Stimulated activated CD4-positive, alpha-beta T cell treated with anti-CD3 and anti-CD28 coated beads, Interleukin-4, amount 100 ng/mL, for 48 hours (primary cell): ENCODE measurements at places on chromosomes 7 and 10.

- DNase-seq = no peak
These were observed 286.9 kb downstream of the PTEN start for GRCh38 chr10:88150339-88150738.

- no peak for DNase-seq
These were observed 29.8 kb downstream of the MTURN start for GRCh38 chr7:30164567-30164966.

- no peak for DNase-seq
These were observed 25.8 kb upstream of the EEPD1 start for GRCh38 chr7:36127075-36127740.

DNA sequence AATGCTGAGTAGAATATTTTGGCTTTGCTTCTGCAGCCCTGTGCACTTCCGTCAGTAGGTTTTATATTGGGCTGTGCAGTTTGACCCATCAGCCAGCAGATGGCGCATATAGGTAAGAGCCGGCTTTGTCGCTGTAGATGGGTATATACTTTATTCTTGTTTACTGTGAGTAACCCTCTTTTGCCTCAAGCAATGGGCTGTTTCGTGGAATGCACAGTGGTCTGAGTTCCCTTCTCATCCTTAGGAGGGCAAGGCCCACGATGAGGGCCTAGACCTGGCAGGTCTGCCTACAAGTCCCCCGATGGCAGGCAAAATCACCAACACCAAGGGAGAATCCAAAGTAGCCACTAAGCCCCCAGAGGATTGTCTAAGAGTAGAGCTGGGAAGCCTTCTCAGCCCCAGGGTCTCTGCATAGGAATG, 1002.9 kb upstream of the KCND2 start:
- no peak for DNase-seq

- DNase-seq = no peak
These were observed 22.2 kb downstream of the DNAJB12 start for GRCh38 chr10:72332423-72333111.

- DNase-seq = no peak
These were observed 184.4 kb upstream of the THSD7A start for GRCh38 chr7:12016439-12016838.

- DNase-seq = no peak
These were observed 366.6 kb upstream of the ZMIZ1 start for GRCh38 chr10:78702186-78702585.

DNA sequence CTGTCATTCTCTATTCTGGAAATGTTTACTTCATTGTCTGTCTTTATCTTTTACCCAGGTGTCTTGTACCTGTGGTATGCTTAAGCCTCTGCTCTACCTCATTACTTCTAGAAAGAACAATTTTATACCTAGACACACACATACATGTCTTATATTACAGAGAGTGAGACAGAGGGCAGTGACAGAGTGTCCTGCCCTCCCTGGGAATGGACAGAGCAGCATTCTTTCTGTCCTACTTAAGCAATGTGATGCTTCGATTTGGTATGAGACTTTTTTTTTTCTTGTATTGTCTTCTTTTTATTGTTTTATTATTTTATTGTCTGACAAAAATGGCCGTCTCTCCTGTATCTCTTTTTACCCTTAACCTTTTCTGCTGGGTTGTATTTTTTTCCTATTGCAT, 286.1 kb downstream of the EXOC4 start:
- DNase-seq = no peak

GRCh38 chr7:157432957-157433576, 96.3 kb downstream of the DNAJB6 start:
- DNase-seq = peak; percentile 48

DNA sequence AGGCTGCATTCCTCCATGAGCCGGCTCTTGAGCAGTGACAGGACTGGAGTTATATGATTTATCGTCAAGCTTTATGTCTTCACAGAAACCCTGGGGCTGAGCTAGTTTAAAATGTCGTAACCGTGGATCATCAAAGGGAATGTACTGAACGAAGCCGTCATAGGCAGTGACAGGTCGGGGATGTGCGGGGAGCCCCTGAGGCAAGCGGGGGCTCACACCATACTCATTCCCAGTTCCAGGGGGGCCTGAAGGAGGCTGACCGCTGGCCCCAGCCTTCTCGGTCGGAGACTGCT, 30.7 kb downstream of the JCAD start:
- DNase-seq = no peak

- no peak for DNase-seq
These were observed 652 bp upstream of the PODXL start for GRCh38 chr7:131556909-131557651.

DNA sequence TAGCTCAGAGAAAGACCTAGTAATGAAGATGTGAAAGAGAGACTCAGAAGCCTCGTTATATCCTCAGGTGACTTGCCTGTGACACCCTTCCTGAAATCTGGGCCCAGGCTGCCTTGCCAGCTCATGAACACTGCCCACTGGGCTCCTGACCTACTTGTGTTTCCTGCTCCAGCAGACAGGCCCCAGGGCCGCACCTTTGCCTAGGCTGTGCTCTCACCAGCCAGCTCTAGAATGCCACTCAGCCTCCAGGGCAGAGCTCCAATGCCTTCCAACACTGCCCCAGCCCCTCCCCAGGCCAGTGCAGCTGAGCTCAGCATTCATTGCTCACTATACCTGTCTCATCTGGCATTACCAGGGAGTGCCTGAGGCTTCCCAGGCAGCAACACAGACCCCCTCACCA, 94.3 kb downstream of the DLG5 start:
- no peak for DNase-seq

DNA sequence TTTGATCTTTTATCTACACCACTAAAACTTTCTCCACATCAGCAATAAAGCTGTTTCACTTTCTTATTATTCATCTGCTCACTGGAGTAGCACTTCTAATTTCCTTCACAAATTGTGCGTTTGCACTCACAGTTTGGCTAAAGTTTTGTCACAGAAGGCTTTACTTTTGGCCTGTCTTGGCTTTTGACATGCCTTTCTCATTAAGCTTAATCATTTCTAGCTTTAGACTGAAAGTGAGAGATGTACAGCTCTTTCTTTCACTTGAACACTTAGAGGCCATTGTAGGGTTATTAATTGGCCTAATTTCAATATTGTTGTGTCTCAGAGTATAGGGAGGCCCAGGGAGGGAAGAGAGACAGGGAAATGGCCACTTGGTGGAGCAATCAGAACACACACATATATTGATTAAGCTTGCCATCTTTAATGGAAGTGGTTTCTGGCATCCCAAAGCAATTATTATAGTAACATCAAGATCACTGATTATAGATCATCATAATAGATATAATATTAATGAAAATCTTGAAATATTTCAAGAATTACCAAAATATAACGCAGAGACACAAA, 512.5 kb downstream of the ETV1 start:
- DNase-seq = no peak

- DNase-seq = no peak
These were observed 61.9 kb downstream of the SEM1 start for GRCh38 chr7:96647733-96648132.

- DNase-seq = no peak
These were observed 122.4 kb downstream of the PLXNA4 start for GRCh38 chr7:132453826-132454225.

GRCh38 chr10:4051011-4051640, 266.1 kb upstream of the KLF6 start:
- DNase-seq = no peak

GRCh38 chr10:49307921-49308320, 9.0 kb downstream of the C10orf71 start:
- no peak for DNase-seq

DNA sequence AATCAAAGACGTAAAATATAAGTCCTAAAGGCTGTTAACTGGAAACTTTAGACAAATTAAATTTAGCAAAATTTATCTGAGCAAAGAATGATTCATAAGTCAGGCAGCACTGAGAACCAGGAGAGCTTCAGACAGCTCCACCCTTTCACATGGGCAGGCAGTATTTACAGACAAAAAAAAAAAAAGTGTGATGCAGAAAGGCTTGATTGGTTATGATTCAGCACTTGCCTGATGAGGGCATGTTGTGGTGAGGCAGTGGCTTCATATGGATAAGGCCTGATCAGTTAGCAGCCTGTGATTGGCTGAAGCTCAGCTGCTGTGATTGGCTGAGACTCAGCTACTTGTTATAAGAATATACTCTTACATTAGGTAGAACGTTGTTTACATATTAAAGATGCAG, 495.4 kb upstream of the POM121L12 start:
- no peak for DNase-seq

GRCh38 chr10:88271761-88272543, 311.2 kb downstream of the RNLS start:
- DNase-seq = no peak

DNA sequence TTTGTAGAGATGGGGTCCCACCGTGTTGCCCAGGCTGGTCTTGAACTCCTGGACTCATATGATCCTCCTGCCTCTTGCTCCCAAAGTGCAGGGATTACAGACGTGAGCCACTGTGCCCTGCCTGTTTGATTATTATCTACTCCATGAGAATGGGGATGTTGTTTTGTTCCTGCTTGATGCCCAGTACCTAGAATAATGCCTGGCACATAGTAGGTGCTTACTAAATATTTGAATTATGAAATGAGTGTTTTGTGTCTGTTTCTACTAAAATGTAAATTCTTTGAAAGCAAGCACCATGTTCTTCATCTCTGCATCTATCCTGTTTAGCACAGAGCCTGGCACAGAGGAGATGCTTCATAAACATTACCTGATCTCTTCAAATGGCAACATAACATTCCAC, 40.9 kb downstream of the ZNF783 start:
- no peak for DNase-seq

GRCh38 chr10:103850572-103850895, 4.8 kb downstream of the SH3PXD2A start:
- no peak for DNase-seq

DNA sequence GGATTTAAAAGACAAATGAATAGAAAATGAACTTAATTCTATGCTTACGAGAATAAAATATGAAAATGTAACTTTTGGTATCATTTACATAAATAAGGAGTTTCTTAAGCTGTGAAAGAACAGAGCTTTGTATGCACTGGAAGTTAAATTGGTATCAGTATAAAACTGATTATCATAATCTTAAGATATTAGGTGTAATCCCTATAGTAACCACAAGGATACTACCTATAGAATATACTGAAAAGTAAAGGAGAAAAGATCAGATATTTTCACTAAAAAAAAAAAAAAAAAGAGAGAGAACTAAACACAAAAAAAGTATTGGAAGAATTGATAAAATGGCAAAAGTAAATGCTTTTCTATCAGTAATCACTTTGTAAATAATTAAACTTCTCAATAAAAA, 100.1 kb downstream of the TWIST1 start:
- DNase-seq = no peak

DNA sequence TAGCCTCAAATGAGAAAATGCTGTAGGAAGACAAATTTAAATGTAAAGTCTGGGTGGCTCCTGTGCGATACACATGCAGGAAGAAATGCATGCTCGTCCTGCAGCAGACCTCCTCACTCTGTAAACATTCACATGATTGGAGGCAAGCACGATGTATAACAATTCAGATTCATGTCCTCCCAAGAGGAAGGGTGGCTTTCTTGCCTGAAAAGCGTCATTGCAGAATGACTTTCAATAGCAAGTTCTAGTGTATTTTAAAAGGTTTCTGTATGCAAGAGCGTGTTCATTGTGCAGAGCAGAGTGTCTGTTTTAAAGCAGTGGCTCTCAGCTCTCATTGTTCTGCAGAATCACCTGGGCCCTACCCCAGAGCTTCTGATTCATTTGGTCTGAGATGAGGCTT, 170.3 kb upstream of the CELF2 start:
- no peak for DNase-seq

DNA sequence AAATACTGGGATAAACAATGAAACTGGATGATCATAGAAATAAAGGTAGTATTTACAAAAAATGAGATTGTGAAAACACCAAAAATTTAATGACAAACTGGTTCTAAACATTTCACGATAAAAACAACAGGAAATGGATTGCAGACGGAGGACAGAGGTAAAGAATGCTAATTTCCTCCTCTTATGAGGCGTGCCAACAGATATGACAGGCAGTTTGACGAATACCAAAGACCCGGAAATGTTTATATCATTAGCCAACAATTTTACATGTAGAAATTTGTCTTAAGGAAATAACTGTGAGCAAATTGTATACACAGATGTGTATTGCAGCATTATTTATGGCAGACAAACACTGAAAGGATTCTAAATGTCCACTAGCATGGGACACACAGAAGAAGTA, 162.0 kb upstream of the MGMT start:
- DNase-seq = no peak

DNA sequence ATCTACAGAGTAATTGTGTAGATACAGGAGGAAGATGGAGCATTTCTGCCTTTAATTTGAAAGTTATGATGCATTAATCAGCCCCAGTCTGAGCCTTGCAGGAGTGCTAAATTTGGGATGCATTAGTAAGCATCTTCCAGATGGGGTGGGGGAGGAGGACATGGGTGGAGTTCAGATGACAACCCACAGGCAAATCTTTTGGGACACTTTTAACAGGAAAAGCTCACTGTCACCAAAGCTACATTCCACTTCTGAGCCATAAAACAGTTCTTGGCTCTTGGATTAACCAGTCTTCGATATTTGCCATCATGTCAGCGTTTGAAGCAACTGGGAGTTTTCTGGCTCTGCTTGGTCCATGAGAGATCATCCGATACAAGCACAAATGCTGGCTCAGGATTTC, 121.1 kb downstream of the CXCL12 start:
- DNase-seq = no peak

- no peak for DNase-seq
These were observed 65.6 kb downstream of the STRA8 start for GRCh38 chr7:135299235-135299634.

- DNase-seq = no peak
These were observed 123.7 kb downstream of the VIPR2 start for GRCh38 chr7:159020987-159021386.

- DNase-seq = no peak
These were observed 249.4 kb downstream of the CACNA2D1 start for GRCh38 chr7:82194016-82194643.

- DNase-seq = no peak
These were observed 8.7 kb downstream of the VIPR2 start for GRCh38 chr7:159136013-159136412.

DNA sequence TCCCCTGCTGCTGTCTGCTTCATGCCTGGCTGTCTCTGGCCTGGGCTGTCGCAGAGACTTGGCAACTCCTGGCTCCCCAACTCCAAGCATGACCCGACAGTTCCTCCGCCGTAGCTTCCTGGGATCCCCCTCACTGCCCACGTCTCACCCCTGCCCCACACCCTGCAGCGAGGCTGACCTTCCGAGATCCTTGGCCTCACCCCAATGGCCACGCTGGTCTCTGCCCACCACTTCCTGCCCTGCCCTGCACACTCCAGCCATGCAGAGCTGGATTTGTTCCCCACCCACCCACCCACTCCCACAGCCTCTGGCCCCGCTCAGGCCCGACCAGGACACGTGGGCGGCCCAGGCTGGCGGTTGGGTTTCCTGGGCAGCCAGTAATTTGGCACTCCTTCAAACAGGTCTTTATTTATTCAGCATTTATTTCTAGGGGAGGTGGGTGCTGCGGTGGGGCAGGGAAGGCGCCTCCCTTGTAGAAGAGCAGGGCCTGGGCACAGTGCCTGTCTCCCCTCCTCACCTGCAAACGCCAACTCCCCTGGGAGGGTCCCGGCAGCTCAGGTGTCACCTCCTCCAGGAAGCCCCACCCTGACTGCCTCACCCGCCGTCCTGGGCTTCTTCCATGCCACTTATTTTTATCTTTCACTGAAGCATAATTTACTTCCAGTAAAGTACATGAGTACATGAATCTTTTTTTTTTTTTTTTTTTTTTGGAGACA, 25.5 kb downstream of the GTF2IRD1 start:
- no peak for DNase-seq

- no peak for DNase-seq
These were observed 8.6 kb upstream of the INHBA start for GRCh38 chr7:41711283-41712064.
